ENCODE measurements at places on chromosomes 12 and 14.

DNA sequence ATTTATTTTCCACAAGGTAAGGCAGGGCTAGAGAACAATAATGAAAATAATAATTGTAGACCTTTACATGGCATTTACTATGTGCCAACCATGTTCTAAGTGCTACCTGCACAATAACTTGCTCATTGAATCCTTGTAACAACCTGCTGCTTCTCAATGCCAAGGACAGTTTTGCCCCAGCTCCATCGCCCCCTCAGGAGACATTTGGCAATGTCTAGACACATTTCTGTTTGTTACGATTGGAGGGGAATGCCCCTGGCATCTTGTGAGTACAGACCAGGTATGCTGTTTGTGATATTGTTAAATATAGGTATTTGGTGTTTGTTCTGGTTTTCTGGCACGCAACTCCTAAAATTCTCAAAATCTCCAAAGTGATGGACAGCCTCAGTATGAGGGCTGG, 8.1 kb upstream of the ATXN2 start:
- no peak for DNase-seq

DNA sequence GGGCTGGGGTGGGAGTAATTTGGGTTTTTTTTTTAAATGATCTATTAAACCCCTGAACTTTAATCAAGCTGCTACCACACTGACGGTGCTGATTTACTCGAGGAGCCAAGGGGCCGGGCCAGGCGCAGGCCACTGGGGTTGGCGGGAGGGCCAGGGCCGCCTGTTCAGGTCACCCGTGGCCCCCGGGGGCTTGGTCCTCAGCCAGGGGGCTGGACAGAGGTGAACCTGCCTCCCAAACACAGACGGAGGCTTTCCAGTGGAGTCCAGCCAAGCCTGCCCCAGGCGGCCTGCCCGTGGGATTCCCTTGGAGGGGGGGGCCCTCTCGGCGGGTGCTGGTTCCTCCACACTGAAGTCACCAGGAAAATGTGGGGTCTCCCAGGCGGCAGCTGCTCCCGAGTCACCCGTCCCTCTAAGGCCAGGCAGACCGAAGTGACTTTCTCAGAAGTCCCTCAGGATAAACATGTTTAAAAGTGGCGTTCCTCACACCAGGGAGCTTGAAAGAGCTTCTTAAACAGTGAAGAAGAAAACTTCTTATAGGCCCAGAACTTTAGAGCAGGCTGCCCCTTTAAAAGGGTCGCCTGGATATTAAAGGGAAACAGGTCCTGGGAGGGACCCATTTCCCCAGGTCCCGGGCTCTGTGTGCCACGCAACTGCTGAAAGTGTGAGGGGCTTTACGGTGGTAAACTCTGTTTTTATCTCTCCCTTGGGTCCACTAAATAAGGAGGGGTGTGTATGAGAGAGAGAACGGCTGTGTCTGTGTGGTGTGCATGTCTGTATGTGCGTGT, 167.2 kb upstream of the GSC start:
- no peak for DNase-seq

DNA sequence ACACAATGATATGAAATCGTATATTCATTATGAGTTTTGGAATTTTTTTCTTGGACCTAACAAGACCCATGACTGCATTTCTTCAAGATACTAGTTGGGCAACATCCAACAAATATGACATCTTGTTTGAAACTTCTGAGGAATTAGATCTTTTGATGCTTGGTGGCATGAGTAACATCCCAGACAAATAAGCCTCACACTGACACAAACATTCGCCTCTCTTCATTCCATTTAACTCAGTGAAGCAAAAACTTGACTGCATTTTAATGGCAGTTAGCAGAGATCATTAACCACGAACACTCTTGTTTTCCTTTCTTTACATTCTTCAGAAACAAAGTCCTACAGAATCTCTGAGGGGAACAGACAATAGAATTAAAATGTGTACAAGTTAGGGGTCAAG, 758.3 kb downstream of the C12orf50 start:
- DNase-seq = no peak

DNA sequence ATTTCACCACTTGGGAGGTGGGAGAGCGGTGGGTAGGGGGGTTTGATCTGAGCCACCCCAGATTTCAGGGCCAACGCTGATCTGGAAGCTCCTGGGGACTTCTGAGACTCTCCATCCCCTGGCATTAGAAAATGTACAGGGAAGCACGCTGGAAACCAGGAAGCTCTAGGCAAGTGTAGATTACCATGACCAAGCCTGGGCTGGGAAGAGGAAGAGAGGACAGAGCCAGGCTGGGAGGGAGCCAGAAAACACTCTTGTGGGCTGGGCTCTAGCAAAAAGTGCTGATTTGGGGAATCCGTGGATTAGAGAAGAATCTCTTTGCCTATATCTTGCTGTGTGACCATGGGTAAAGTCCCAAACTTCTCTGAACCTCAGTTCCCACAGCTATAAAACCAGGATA, 236.7 kb downstream of the BCL11B start:
- DNase-seq = no peak

GRCh38 chr14:101116486-101117130, 213.1 kb upstream of the RTL1 start:
- DNase-seq = no peak

- DNase-seq = no peak
Measured at GRCh38 chr14:73234029-73234428, 3.3 kb upstream of the PAPLN start.

GRCh38 chr12:132454193-132454932, 35.6 kb upstream of the FBRSL1 start:
- no peak for DNase-seq

- no peak for DNase-seq
Measured at GRCh38 chr14:30547388-30548048, 11.4 kb upstream of the G2E3 start.

GRCh38 chr12:42468921-42469320, 120.6 kb downstream of the PRICKLE1 start:
- no peak for DNase-seq

DNA sequence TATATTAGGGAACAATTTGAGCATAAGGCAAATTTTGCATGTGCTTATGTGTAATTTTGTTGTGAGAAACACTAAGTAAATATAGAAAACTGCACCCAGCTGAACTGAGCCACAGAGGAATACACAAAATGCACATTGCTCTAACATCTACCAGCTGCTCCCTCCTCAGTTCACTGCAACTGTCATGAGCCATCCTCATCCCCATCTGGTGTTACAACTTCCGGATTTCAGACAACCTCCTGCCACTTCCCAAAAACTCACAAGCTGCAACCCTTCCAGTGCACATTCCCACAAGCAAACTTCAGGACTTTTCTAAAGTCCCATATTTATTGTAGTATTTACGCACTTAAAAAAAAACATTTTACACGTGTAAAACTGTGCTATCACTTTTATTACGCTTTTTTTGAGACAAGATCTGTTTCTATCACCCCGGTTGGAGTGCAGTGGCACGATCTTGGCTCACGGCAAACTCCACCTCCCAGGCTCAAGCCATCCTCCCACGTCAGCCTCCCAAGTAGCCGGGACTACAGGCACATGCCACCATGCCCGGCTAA, 169.1 kb upstream of the TBX3 start:
- no peak for DNase-seq

DNA sequence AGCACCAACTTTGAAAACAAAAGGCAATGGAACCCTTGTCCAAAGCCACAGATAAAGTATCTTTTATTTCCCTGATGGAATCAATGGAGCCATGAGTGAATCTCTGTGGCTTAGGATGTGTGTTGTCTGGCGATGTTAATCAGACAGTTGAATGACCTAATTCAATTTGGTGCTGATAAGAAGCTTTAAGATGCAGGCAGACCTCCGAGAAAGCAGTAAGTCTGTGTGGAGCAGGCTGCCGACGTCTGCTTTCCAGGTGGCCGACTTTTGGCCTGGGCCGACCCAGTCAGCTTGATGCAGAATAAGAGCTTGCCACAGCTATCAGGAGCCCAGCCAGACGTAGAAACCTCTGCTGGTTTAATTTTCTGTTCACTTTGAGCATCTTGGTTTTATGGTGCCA, 21.1 kb upstream of the TMEM132C start:
- no peak for DNase-seq

- DNase-seq = no peak
Measured at GRCh38 chr12:52005903-52006703, 643 bp upstream of the TAMALIN start.

DNA sequence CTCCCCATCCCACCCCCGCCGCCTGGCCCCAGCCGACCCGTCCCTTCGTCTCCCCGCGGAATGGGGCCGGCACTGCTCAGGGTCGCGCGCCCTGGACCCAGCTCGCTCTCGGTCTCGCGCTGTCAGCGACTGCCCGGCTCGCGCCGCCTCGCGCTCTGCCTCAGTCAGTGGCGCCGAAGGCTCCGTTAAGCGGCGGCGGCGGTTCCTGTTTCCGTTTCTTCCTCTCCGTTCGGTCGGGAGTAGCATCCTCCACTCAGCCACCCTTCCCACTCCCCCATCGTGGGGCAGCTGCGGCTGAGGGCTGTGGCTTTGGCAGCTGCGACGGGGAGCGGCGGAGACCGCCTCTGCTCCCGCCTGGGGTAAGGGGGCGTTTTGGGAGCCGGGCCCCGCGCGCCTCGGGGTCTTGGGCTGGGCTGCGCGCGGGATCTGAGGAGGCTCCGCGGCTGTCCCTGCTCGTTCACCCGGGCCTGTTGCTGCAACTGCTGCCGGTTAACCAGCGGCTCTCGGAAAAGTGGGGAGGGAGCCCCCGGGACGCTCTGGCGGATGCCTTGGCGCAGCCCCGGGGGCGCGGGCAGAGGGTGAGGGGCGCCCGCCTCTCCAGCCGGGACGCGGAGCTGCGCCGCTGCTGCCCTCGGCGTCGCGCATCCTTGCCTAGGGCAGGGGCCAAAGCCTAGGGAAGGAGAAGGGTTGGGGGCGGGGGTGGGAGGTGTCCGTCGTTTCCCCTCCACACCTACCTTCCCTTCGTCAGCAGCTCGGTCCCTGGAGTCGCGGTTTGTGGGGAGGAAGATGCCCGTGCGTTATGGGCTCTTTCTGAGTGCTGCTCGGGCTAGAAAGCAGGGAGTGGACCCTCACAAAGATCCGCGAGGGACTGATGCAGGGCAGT, 567 bp downstream of the FUT8 start:
- no peak for DNase-seq
